ENCODE measurements at places on chromosomes 3 and 15. TPM values are rescaled to one million over a fixed set of nuclear protein-coding genes. Genes with fewer than 3 reads are reported as not detected.

GRCh38 chr3:41464401-41464800, 265.1 kb downstream of the CTNNB1 start:
- H3K4me3 ChIP-seq, result no peak overlapping the region
- no peaks in the 10 kb centered on the region for H3K36me3 ChIP-seq
- H3K27me3 ChIP-seq, result no peaks in the 10 kb centered on the region
- H3K4me1 ChIP-seq, result no peaks in the 10 kb centered on the region
- DNase-seq, result no peak

- no peak overlapping the region for H3K27ac ChIP-seq
- H3K4me1 ChIP-seq, result no peaks in the 10 kb centered on the region
- no peaks in the 10 kb centered on the region for H3K36me3 ChIP-seq
- H3K4me3 ChIP-seq, result no peak overlapping the region
- H3K27me3 ChIP-seq, result no peaks in the 10 kb centered on the region
- no peak for DNase-seq
Measured at GRCh38 chr3:189780546-189781270, 149.5 kb downstream of the TP63 start.

DNA sequence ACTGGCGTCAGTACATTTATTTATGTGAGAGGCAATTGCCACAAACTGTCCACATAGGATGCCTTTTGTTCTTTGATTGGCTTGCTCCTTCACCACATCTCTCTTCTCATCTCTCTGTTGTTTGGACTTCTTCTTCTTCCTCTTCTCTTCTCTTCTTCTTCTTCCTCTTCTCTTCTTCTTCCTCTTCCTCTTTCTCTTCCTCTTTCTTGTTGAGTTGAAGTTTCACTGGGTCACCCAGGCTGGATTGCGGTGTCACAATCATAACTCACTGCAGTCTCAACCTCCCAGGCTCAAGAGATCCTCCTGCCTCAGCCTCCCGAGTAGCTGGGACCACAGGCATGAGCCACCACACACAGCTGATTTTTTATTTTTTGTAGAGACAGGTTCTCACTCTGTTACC, 67.7 kb upstream of the GSK3B start:
- peak overlapping the region; percentile 67 for H3K27ac ChIP-seq
- H3K4me3 ChIP-seq, result no peak overlapping the region
- H3K4me1 ChIP-seq, result no peaks in the 10 kb centered on the region
- H3K36me3 ChIP-seq, result no peaks in the 10 kb centered on the region
- DNase-seq, result no peak

GRCh38 chr3:37737134-37737533, 124.5 kb upstream of the CTDSPL start:
- H3K4me1 ChIP-seq, result peaks cover 5% of the 10 kb centered on the region
- H3K36me3 ChIP-seq, result no peaks in the 10 kb centered on the region
- no peaks in the 10 kb centered on the region for H3K27me3 ChIP-seq
- no peak overlapping the region for H3K27ac ChIP-seq
- no peak overlapping the region for H3K4me3 ChIP-seq

- H3K27ac ChIP-seq, result no peak overlapping the region
- H3K36me3 ChIP-seq, result no peaks in the 10 kb centered on the region
- no peak for DNase-seq
- no peak overlapping the region for H3K4me3 ChIP-seq
Measured at GRCh38 chr3:67704322-67704721, 49.9 kb upstream of the SUCLG2 start.

DNA sequence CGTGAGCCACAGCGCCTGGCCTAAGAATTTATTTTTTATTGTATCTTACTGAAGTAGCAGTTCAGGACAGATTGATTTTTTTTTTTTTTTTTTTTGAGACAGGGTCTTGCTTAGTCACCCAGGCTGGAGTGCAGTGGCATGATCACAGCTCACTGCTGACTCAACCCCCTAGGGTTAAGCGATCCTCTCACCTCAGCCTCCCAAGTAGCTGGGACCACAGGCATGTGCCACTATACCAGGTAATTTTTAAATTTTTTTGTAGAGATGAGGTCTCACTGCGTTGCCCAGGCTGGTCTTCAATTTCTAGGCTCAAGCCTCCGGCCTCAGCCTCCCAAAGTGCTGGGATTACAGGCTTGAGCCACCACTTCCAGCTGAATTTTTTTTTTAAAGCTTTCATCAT, 99.8 kb upstream of the HERC1 start:
- H3K4me1 ChIP-seq, result no peaks in the 10 kb centered on the region
- H3K36me3 ChIP-seq, result no peaks in the 10 kb centered on the region
- no peak overlapping the region for H3K4me3 ChIP-seq
- no peaks in the 10 kb centered on the region for H3K27me3 ChIP-seq

- no peak overlapping the region for H3K4me3 ChIP-seq
- H3K27me3 ChIP-seq, result no peaks in the 10 kb centered on the region
- DNase-seq, result no peak
- H3K27ac ChIP-seq, result peak overlapping the region; percentile 17
- H3K36me3 ChIP-seq, result no peaks in the 10 kb centered on the region
Measured at GRCh38 chr15:85570336-85570735, 189.9 kb downstream of the AKAP13 start.

- no peaks in the 10 kb centered on the region for H3K27me3 ChIP-seq
- H3K4me3 ChIP-seq, result no peak overlapping the region
- H3K27ac ChIP-seq, result no peak overlapping the region
- DNase-seq, result no peak
- no peaks in the 10 kb centered on the region for H3K36me3 ChIP-seq
- H3K4me1 ChIP-seq, result no peaks in the 10 kb centered on the region
Measured at GRCh38 chr3:126948980-126949535, 33.9 kb upstream of the PLXNA1 start.

GRCh38 chr15:90300988-90301706, 35.7 kb downstream of the NGRN start:
- no peaks in the 10 kb centered on the region for H3K36me3 ChIP-seq
- no peak overlapping the region for H3K27ac ChIP-seq
- H3K27me3 ChIP-seq, result no peaks in the 10 kb centered on the region
- H3K4me1 ChIP-seq, result peaks cover under 1% of the 10 kb centered on the region

DNA sequence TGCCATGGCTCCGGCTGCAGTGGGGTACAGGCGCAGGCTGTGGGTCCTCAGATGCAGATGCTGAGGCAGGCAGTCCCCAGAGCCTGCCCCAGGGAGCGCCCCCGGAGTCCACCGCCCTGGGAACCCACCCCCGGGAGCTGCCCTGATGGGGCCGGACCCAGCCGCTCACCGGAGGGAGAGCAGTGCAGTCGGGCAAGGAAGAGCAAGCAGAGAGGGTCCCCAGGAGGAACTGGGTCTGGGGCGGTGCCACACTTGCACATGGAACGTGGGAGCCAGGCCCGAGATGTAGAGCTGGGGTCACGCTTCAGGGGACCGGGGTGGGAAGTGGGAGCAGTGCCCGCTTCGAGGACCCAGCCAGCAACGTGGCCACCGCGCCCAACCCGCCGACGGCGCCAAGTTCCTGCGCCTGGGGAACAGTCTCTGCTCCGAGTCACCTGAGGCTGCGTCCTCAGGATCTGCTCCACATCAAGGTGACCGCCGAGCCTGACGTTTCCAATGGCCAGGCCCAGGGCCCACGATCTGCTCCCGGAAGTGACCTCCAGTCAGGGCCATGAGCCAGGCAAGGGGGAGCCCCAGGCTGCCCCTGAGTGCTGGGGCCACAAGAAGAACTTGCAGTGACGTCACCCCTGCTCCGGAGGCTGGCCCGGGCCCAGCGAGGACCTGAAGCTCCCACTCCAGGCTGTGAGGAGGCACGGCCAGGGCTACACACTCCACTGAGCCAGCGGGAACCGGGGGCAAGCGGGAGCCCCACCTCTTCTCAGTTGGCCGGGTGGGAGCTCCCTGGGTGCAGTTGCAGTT, 27.0 kb upstream of the TFG start:
- H3K27me3 ChIP-seq, result no peaks in the 10 kb centered on the region
- H3K27ac ChIP-seq, result no peak overlapping the region
- no peaks in the 10 kb centered on the region for H3K36me3 ChIP-seq
- no peak overlapping the region for H3K4me3 ChIP-seq
- DNase-seq, result no peak
- no peaks in the 10 kb centered on the region for H3K4me1 ChIP-seq

- peaks cover 8% of the 10 kb centered on the region for H3K4me1 ChIP-seq
- peak; percentile 30 for DNase-seq
- H3K36me3 ChIP-seq, result no peaks in the 10 kb centered on the region
- H3K4me3 ChIP-seq, result no peak overlapping the region
Measured at GRCh38 chr3:107822308-107822707, 268.5 kb downstream of the CD47 start.

- H3K36me3 ChIP-seq, result no peaks in the 10 kb centered on the region
- DNase-seq, result no peak
- H3K4me1 ChIP-seq, result no peaks in the 10 kb centered on the region
Measured at GRCh38 chr15:87733977-87734376, 522.6 kb downstream of the NTRK3 start.

DNA sequence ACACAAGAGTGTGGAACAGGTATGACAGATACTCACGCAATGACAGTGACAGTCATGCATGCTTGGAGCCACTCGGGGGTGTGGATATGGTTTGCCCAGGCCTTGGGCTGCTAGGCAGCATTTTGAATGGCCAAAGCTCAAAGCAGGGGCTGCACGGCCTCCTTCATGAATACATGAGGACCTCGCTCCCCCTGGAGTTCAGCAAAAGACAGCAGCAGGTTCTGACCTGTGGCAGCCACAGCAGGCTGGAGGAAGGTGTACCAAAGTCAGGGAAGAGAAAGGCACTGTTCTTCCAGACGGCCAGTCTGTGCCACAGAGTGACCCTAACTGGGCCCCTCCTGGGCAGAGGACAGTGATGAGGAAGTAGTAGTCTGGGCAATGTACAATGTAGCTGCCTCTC, 88.2 kb upstream of the C2CD4B start:
- DNase-seq, result no peak
- no peaks in the 10 kb centered on the region for H3K4me1 ChIP-seq
- no peak overlapping the region for H3K27ac ChIP-seq
- H3K36me3 ChIP-seq, result no peaks in the 10 kb centered on the region
- H3K27me3 ChIP-seq, result no peaks in the 10 kb centered on the region
- no peak overlapping the region for H3K4me3 ChIP-seq

DNA sequence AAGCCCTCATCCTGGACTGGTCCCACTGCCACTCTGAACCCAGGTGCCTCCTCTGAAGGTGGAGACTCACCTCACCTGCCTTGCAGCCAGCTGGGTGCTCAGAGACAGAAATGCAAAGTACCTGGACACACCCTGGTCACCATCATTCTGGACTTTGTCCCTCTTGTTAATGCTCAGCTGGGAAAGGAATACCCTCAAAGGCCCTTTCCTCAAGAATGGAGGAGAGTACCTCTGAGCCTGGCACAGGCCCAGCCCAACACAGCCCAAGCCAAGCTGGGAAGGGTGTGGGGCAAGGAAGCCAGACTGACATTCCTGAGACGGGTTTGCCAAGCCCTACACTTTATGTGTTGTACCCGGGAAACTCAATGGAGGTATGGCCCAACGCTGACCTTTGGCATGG, 983 bp upstream of the ALAS1 start:
- H3K27me3 ChIP-seq, result no peaks in the 10 kb centered on the region
- no peak overlapping the region for H3K27ac ChIP-seq
- peaks cover 12% of the 10 kb centered on the region for H3K4me1 ChIP-seq
- H3K36me3 ChIP-seq, result peaks cover 3% of the 10 kb centered on the region
- H3K4me3 ChIP-seq, result no peak overlapping the region
- DNase-seq, result no peak

- H3K4me1 ChIP-seq, result no peaks in the 10 kb centered on the region
- DNase-seq, result no peak
- H3K27ac ChIP-seq, result no peak overlapping the region
- H3K27me3 ChIP-seq, result no peaks in the 10 kb centered on the region
- H3K36me3 ChIP-seq, result no peaks in the 10 kb centered on the region
Measured at GRCh38 chr15:62320259-62320658, 155.2 kb upstream of the C2CD4B start.

DNA sequence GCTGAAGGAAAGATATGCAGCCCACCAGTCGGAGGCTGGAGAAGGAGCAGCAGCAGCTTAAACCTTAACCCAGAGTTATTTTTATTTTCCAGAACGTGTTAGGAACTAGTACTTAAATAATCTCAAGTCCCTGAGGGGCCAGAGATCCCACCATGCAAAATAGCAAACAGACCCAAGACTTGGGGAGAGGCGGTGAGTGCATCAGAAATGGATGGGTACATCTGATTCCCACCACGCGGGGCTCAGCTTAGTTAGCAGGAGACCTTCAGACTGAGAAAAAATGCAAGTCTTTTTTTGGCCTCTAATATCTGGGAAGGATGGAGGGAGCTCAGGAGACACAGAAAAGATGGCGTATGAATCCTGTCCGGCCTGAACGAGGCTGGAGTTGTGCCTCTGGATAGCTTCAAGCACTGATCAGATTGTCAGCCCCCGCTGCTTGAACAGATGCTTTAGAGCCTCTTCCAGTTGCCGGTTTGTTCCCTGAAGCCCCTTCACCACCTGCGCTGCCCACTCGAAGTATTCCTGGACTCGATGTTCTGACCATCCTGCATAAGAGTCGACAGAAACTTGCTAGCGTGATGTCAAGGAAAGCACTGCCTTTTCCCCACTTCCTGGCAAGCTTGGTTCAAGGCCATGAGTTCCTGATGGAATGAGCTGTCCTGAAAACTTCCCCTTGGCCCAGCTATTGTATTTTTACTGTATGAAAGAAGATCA, 1.3 kb downstream of the HDDC3 start:
- no peaks in the 10 kb centered on the region for H3K36me3 ChIP-seq
- H3K27ac ChIP-seq, result peak overlapping the region; percentile 99
- no peak overlapping the region for H3K4me3 ChIP-seq

DNA sequence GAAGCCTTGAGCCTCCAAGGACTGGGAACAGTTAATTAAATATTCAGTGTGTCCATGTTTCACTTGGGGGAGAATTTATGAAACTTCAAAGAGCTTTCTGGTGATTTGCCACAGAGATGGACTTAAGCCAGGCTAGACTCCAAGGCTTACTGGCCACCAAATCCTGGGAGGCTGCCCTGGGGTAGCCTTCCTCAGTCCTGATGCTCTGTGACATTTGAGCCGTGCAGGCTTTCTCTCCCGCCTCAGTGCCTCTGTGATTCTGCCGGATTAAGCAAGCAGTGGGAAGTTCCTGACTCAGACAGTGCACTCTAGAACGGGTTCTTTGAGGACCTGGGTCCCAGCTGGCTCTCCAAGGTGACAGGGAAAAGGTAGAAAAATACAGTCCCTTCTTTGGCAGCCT, 314.7 kb upstream of the ICE2 start:
- H3K4me1 ChIP-seq, result peaks cover 16% of the 10 kb centered on the region
- DNase-seq, result no peak
- H3K27me3 ChIP-seq, result no peaks in the 10 kb centered on the region
- no peaks in the 10 kb centered on the region for H3K36me3 ChIP-seq

ABI3BP gene
- 33.0 TPM for polyA plus RNA-seq

HCLS1 gene
- 31.0 TPM for polyA plus RNA-seq

WDR93 gene
- 0.95 TPM for polyA plus RNA-seq

CPEB1 gene
- polyA plus RNA-seq, result 0.89 TPM

SCAPER gene
- polyA plus RNA-seq, result 3.9 TPM

CRYBG3 gene
- polyA plus RNA-seq, result 3.8 TPM

ACOX2 gene
- polyA plus RNA-seq, result 5.3 TPM

ARHGAP11A gene
- polyA plus RNA-seq, result 2.0 TPM

SPATA12 gene
- polyA plus RNA-seq, result 0.08 TPM

IMPG2 gene
- 0.04 TPM for polyA plus RNA-seq

MUSTN1 gene
- polyA plus RNA-seq, result 4.6 TPM

CHRD gene
- 4.9 TPM for polyA plus RNA-seq

All from lung (tissue), 17 donors.